ENCODE measurements at places on chromosomes 11 and 22.

GRCh38 chr11:130407978-130408377, 20.4 kb downstream of the ADAMTS8 start:
- no peak for DNase-seq

DNA sequence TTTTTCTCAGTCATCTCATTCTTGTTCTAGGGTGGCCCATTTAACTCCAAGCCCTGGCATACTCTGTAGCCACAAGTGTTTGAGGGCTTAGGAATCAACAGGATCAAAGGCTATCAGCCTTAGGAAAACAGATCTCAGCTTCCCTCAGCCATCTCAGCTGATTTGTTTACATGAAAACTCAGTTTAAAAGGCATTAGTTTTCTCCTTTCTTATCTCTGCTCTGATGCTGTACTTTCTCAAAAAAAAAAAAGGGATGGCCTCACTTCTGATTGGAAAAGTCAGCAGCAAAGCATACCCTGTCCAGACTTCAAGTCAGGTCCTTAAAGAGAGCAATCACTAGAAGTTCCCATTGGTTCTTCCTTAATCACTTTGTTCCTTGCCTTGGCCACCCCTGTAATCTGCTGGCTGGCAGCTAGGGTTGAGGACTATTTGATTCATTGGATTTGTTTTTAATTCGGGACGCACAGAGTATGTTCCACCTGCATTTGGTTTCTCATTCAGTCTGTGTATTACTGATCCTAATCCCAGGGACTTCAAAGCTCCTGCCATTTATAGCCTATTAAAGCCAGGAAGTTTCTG, 102.8 kb downstream of the EXT2 start:
- DNase-seq, result no peak

DNA sequence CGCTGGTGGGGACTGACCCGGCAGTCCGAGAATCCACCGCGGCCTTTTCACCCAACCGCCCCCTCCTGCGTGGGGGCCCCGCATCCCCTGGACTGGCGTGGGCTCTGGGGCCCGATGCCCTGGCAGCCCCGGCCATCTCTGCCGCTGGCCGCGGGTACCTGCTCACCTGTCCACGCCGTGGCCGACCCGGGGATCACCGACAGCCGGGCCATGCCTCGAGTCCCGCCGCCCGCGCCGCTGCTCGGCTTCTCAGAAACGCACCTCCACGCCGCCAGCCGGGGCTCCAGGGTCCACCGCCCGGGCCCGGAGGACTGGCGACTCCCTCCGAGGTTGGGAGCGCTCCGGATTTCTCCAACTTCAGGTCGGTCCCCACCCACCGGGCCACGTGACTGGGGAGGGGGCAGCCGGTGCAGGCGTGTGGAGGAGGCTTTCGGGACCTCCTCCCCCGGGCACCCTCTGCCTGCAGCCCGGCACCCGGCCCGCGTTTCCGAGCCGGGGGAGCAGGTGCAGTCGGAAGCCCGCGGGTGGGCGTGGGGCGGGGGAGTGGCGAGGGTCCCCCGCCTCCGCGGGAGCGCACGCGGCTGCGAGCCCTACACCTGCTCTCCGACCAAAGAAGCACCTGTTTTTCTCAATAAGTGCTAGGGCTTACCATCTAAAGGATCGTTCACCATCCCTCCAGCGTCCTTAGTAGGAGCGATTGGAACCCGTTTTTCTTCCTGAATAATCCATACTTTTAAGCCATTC, 554 bp upstream of the NRIP3 start:
- DNase-seq, result no peak

DNA sequence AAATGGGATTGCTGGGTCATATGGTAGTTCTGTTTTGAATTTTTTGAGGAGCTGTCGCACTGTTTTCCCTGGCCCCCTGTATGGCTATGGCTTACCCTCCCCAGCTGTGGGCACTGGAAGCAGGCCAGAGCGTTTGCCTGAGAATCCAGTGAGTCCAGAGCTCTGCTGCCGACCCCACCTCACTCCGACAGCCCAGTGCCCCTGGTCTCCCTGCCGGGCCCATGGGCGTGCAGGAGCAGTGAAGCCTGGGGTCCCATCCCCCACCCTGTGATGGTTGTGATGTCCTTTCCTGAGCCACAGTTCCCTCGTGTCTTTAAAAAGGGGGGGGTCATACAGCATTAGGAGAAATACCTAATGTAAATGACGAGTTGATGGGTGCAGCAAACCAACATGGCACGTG, 13.3 kb upstream of the GRAMD4 start:
- DNase-seq, result no peak

GRCh38 chr22:47322854-47323253, 560.4 kb downstream of the TBC1D22A start:
- DNase-seq, result no peak

- DNase-seq, result peak; percentile 75
Observed at GRCh38 chr22:38766076-38766777, 10.4 kb upstream of the SUN2 start.

GRCh38 chr11:123532131-123532530, 102.1 kb downstream of the GRAMD1B start:
- DNase-seq, result no peak

- no peak for DNase-seq
Observed at GRCh38 chr22:22843848-22844247, 43.8 kb upstream of the IGLL5 start.

GRCh38 chr22:37155971-37156370, 6.3 kb upstream of the IL2RB start:
- no peak for DNase-seq

DNA sequence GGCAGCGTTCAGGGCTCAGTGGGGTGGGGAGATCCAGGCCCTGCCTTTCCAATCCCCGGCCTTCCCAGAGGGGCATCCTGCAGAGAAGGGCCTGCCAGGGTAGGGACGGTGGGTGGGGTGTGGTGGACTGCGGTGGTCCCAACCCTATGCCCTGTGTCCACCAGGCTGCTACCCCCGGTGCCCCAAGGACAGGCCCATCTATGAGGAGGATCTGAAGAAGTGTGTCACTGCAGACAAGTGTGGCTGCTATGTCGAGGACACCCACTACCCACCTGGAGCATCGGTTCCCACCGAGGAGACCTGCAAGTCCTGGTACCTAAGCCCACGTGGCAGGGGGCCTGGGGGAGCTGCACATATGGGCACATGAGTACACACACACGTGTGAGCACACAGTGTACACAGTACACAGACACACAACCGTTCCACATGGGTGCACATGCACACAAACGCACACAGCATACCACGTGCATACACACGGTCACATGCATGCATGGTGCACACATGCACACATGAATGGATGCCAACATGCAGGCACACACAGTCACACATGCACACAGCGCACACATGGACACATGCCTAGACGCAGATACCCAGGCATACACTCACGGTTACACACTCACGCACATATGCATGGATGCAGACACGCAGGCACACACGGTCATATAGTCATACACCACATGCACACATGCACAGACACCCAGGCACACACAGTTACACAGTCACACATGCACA, 16.1 kb downstream of the MUC2 start:
- DNase-seq, result no peak

GRCh38 chr11:2092956-2093412, 46.2 kb downstream of the IGF2 start:
- peak; percentile 19 for DNase-seq

GRCh38 chr11:94568717-94569116, 1.5 kb downstream of the PIWIL4 start:
- no peak for DNase-seq

DNA sequence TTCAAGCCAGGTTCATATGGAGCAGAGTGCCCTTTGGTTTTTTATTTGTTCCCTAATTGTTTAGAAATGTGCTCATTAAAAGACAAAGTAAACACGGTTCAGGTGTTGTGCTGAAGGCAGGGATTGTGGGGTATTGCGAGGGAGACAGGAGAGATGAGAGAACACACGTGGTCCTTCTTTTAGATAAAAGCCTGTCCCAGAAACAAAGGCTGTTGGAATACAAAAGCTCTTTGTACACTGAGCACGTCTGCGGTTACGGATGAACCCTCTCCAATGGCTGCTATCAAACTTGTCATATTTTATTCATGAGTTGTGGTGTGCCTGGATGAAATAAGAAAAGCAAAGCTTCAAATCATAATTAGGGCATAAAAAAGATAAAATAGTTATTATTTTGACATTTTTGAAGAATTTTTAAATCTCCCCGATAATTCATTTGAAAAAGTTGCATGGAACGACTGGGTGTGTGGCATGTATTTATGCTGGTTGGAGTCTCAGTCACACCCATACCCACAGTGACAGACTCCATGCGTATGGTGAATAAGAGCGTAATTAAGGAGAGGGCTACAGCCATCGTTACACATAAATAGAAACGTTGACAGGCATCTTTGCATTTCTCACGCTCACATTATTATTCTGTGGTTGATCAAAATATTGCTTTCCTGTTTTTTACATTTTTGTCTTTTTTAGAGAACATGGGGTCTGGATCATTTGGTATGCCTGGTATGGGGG, 92.9 kb downstream of the NELL1 start:
- no peak for DNase-seq

DNA sequence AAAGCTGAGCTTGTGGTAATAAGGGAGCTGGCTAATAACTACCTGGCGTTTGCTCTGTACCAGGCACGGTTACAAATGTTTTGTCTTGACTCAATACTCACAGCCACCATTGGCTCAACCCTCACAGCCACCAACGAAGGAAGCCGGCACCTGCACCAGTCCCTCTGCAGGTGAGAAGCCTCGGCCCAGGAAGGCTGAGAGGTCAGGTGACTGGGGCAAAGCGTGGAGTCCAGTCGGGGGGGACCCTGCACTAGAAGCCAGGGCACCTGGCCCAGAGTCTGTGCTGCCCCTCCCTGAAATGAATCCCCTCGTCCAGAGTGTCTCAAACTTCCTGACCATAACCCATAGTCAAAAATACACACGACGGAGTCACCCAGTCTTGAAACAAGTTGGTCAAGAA, 90.1 kb downstream of the PHF21B start:
- DNase-seq, result no peak

GRCh38 chr11:129612447-129612961, 203.1 kb upstream of the TMEM45B start:
- DNase-seq, result no peak

DNA sequence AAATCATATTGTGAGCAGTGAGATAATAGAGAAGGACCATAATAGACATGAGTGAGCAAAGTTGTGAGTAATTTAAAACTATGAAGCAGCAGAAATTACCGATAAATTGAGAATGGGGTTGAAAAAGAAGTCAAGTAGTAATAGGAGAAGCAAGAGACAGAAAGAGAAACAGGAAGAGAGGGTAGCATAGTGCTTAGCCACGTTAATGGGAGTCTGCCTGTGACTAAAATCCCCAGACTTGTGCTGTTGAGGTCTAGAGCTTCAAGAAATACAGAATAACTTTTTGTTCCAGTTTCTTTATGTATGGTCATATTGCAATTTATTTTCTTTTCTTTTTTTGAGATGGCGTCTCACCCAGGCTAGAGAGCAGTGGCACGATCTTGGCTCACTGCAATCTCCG, 368.7 kb downstream of the METTL15 start:
- DNase-seq, result no peak

DNA sequence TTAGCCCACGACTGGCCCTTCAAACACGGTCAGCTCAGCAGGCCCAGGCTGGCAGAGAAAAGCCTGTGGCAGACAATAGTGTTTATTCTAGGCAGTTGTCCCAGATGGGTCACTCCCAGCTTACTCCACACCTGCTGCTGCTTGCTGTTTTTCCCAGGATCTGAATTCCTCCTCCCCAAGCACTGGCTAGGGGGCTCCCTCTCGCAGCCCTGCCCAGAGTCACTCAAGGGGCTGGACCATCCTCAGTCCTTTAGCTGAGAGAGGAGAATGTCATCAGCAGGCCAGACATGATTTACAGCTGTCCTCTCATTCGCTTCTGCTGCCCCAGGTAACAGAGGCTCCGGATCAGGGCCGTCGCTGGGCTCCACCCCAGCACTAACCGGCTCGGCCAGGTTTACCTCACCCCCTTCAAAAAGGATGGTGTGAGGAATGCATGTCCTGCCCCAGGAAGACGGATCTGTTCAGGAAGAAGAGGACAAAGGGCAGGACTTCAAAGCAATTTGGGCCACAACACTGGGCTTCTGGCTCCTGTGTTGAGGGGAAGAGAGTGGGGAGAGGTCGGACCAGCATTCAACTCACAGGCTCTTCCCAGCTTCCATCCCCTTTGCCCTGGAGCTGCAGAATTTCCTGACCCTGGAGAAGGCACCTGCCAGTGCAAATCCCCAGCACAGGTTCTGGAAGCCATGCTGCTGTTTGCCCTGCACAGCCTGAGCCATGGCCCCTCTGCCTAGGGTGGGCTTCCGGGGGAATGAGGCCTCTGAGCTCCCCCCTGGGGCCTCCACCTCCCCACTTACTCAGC, 59.7 kb upstream of the BARX2 start:
- no peak for DNase-seq

DNA sequence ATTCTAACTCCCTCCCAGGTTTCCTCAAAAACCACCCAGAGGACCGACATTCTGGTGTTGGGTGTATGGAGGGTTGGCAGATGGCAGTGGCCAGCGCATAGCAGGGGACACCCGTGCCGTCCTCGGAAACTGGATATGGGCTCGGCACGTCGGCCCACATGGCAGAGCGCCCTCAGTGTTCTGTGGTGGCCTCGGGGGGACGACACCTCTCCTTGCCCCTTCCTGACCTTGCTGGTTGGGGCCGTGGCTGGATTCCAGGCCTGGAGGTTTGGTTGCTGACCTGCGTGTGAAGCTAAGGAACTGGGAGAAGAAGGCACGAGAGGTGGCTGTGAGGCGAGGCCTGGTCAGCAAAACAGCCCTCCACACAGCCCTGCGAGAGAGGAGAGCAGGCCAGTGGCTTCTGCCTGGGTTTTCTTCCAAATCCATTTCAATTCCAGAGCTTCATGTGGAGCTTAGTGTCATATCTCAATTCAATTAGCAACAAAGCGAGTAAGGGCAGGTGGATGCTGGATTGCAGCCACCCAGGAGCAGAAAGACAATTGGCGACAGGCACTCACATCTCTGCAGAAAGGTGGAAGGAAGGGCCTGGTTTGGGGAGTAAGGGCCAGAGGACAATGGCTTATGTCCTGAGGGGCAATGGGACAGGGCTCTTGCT, 478.4 kb downstream of the BRD1 start:
- DNase-seq, result no peak

- no peak for DNase-seq
Observed at GRCh38 chr11:31757260-31757835, 53.8 kb downstream of the PAX6 start.

GRCh38 chr11:75158696-75159150, 7.8 kb downstream of the SLCO2B1 start:
- DNase-seq, result no peak

DNA sequence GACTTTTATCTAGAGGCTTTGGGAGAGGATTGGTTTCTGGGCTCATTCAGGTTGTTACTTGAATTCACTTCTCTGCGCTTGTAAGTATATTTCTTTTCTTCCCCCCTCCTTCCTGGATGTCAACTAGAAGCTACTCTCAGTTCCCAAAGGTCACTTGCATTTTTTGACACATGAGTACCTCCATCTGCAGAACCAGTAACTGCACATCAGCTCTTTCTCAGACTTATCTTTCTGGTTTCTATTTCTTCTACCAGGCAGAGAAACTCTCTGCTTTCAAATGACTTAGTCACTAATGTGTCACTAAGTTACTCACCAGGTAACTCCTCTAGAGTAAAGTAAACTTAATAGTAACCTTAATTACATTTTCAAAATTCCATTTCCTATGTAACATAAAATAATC, 773.0 kb upstream of the LUZP2 start:
- DNase-seq, result no peak
